ENCODE measurements at places on chromosomes 13 and 19. TPM values are rescaled to one million over a fixed set of nuclear protein-coding genes. Genes with fewer than 3 reads are reported as not detected.

DNA sequence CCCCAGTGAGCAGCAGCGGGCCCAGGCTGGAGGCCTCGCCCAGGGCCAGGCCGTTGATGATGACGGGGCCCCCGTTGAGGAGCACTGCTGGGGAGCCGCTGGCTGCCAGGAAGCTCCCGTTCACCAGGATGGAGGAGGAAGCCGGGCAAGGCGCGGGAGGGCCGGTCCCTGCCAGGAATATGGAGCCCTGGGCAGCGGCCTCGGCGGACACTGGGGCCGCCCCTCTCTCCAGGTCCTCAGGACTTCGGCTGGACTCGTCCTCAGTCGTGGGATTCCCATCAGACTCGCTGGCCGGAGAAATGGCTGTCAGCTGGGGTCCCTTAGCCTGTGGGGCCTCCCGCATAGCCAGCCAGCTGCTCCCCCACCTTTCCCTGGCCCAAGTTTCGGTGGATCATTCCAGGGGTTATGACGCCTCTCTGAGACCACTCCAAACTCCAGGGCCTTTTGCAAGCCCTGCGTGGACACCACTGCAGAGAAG lies 2.1 kb downstream of the SIX5 start:
- peak; percentile 55 for DNase-seq

TTC9B gene
- polyA plus RNA-seq = not detected

- no peak for DNase-seq
Measured at GRCh38 chr19:51139299-51140014, 2.6 kb upstream of the SIGLEC7 start.

- peak; percentile 48 for DNase-seq
Measured at GRCh38 chr19:36771261-36772231, 1.1 kb downstream of the ZNF850 start.

MADCAM1 gene
- polyA plus RNA-seq = 0.80 TPM

ZNF134 gene
- 6.2 TPM for polyA plus RNA-seq

LAIR1 gene
- polyA plus RNA-seq = 5.3 TPM

- no peak for DNase-seq
Measured at GRCh38 chr13:67292886-67293285, 62.8 kb upstream of the PCDH9 start.

PPP1R13L gene
- 85.2 TPM for polyA plus RNA-seq

PEG3 gene
- polyA plus RNA-seq = 3.0 TPM

- DNase-seq = no peak
Measured at GRCh38 chr19:36106441-36106840, 4.5 kb upstream of the OVOL3 start.

DNA sequence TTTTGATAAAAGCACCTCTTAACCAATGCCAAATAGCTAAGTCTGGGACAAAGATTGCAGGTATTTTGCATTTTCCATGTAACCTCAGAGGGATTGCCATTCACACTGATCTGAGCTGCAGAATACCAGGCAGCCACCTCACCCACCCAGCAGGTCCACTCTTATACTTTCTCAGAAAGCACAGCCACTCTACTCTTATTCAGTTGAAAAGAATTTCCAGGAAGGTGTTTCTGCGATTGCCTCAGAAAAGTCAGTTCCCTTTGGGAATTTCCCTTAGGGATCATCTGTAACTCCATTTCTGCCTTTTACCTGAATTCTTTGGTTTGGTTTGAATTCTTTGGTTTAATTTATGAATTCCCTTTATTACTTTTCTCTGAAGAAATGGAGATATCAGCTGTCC lies 904 bp upstream of the ALOX5AP start:
- DNase-seq = no peak

SPACA7 gene
- not detected for polyA plus RNA-seq

GRCh38 chr19:343941-344624 lies 513 bp downstream of the MIER2 start:
- DNase-seq = no peak

- no peak for DNase-seq
Measured at GRCh38 chr13:32804673-32805230, 211.5 kb upstream of the KL start.

- no peak for DNase-seq
Measured at GRCh38 chr19:1076046-1076386, 9.0 kb downstream of the ARHGAP45 start.

DNA sequence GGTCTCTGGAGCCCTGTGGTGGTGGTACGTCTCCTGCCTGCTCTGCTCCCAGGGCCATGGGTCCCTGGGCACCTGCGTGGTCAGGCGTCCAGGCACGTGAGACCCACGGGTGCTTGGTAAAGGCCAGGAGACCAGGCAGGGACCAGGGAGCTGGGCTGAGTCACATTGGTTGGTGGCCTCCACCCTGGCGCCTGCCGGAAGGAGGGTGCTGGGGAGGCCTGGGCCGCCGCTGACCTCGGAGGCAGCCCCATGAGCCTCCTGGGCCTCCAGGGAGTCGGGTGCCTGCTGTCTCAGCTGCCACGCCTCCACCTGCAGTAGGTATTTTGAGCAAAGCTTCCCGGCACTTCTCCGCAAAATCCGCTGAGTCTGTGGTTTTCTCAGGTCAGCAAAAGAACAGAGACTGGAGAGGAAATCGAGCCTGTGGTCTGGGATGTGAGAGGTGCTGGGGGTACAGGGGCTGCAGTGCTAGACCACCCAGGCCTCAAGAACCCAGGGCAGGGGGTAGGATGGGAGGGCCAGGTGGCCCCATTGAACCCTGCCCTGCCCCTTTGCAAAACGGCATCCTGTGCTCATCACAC lies 3.6 kb upstream of the PLK5 start:
- DNase-seq = no peak

CRTC1 gene
- polyA plus RNA-seq = 8.6 TPM

ZIK1 gene
- 1.2 TPM for polyA plus RNA-seq

DNA sequence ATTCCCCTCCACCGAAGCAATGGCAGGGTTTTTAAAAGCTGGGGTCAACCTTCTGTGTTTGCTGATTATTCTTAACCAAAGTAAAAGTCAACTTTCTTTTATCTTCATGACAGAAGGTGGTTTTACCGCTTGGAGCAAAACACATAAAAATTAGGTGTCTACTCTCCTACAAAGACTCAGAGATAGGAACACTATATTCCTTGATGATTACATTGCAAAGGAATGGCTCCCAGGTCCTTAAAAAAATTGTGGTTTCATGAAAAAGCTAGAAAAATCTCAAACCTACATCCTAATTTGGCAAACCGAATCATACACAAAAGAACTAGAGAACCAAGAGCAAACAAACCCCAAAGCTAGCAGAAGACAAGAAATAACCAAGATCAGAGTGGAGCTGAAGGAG lies 760.4 kb upstream of the PCDH20 start:
- no peak for DNase-seq

- no peak for DNase-seq
Measured at GRCh38 chr13:99027661-99028425, 50.0 kb upstream of the DOCK9 start.

DNA sequence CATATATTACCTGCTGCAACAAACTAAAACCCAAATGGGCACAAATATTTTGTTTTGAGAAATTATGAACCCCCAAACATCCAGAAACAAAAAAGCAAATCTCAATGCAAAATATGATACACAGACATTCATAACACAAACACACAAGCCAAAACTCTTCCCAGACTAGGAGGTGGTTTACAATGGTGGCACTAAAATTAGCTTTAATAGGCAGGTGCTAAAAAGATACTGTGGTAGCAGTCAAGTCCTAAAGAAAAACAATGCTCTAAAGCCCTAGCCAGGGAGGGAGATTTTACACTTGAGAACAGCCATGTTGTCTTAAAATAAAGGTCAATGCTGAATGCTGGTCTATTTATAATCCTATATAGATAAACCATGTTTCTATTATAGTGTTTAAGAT lies 65.0 kb downstream of the DOCK9 start:
- no peak for DNase-seq

DNA sequence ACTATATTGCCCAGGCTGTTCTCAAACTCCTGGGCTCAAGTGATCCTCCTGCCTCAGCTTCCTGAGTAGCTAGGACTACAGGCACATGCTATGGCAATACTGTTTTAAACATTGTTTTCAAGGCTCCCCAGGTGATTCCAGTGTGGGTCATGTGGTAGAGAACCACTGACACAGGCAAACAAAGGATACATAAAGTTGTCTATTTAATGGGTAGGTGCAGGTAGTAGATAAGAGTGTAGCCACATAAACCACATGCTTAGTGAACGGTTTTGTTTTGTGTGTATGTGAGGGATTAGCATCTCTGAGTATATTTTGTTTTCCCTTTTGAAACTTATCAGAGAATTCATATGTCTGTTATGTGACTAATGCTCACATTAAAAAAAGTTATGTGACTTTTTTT lies 36.7 kb downstream of the USPL1 start:
- DNase-seq = no peak

DNA sequence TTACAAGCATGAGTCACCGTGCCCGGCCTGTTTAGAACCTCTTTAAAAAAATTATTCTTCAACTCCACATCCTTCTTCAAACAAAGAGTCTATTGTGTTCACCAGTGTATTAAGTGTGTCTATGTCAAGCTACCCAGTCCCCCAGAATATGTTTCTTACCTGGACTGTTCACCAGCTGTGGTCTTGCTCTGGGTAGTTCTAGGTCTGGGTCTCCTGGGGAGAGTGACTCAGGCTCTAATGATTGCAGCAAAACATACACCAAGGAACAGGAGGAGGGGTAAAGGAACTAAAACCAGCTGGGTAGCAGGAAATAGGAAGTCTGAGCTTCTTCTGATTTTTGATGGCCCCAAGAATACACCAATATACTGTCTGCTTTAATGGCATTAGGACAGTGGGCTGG lies at the start of gene FPR1:
FPR1 (minus strand) TSS at position 224 of the 400 bp plus-strand sequence. CDS start 4,884 bp downstream, outside the sequence.
- DNase-seq = no peak

UFM1 gene
- 26.9 TPM for polyA plus RNA-seq

RYR1 gene
- polyA plus RNA-seq = 1.7 TPM

- DNase-seq = no peak
Measured at GRCh38 chr19:41175801-41176777, 16.9 kb upstream of the CYP2S1 start.

DNA sequence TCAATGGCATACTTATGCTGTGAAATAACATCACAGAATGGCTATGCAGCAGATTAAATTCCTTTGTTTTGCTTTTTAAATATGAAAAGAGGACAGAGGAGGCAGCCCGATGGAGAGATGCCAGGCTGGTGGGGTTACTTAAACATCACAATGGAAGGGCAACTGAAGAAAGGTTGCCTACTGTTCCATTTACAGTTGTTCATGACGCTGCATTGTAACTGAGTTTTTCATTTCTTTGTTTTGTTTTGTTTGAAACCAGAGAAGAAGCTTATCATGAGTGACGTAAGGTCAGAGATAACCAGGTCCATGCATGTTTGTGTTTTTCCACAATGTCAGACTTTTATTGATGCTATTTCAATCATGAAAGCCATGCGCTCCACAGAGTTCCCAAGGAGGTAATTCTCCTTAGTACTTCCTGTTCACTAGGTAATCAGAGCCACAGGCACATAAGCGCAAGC lies 273.8 kb downstream of the LHFPL6 start:
- DNase-seq = no peak

DNA sequence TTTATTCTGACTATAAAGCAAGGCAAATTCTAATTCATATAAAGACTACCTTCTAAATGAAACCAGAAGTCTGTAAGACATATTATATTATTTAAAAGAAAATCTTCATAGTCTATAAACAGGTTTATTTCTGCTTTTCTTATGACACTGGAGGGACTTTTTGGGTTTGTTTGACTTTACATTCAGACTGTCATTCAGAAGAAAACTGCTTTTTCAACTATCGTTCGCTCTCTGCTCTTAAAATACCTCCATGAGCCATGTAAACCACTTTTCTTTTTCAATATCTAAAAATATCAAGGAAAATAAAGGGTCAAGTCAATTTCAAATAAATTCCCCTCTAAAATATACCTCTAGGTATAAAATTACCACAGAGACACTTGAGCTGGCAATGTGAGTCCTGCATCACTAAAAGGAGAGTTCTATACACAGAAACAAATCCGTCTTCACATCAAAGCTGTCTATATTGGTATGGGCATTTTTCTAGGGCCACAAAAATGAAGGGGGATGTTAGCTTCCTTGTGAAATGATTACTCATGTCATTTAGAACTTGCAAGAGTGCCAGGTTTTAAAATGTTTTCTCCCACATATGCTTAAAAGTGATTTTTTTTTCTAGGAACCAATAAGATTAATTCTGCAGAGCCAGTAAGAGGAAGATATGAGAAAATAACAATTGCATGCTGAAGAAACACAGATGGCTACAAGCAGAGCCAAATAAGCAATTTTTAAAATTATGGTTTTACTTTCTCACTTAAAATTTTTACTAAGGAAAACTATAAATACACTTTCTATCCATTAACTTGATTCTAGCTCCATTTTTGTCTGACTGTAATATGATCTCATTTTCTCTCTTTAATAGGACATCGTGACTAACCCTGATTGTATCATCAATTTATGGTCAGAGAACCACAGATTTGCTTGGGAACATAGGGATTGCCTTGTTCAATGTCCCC lies 181.8 kb downstream of the TBC1D4 start:
- no peak for DNase-seq

- no peak for DNase-seq
Measured at GRCh38 chr13:97229699-97230098, 7.6 kb downstream of the MBNL2 start.

TEX101 gene
- polyA plus RNA-seq = not detected

GRCh38 chr19:10748927-10749434 lies 31.1 kb downstream of the DNM2 start:
- peak; percentile 60 for DNase-seq

DNA sequence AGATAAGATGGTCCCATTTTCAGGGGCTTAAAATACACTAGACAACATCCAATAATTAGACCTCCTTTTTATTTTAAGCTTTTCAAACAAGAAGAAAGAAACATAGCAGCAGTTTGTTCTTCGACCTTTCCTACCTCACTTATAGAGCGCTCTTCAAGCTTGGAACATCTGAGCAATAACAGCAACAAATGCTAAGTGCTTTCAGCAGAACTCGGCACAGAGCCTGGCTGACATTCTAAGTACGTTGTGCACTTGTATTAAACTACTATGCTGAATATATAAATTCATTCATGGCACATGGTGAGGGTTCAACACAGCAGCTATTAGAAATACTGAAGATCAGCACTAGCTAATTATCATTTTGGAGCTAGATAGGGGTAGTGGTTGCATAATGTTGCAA lies 256.1 kb upstream of the MAB21L1 start:
- no peak for DNase-seq

CUL4A gene
- polyA plus RNA-seq = 46.1 TPM

DNA sequence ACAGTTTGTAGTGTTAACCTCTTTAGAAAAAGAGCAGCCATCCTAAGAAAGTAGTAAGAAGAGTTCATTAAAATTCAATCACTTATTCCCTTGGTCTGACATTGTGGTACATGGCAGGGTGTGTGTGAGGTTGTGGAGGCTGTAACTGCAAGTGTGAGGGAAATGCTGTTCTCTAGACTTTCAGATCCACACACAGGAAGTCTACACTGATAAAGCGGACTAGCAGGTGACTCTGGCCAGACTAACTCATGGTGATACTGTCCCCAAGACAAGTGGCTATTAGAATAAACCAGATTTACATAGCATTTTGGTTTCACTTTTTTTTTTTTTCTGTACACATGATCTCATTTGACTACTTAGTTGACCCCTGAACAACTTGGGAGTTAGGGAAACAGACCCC lies 10.0 kb downstream of the MTIF3 start:
- DNase-seq = no peak

- DNase-seq = no peak
Measured at GRCh38 chr19:5956728-5957127, 21.2 kb downstream of the RANBP3 start.

Measured in heart right ventricle (tissue), 16 donors.